AG08396 (cell line): ENCODE measurements at places on chromosomes 12 and 14.

- no peak for DNase-seq
Measured at GRCh38 chr12:29750131-29750927, 33.4 kb downstream of the TMTC1 start.

- DNase-seq = no peak
Measured at GRCh38 chr12:127823801-127824200, 443.2 kb upstream of the TMEM132C start.

DNA sequence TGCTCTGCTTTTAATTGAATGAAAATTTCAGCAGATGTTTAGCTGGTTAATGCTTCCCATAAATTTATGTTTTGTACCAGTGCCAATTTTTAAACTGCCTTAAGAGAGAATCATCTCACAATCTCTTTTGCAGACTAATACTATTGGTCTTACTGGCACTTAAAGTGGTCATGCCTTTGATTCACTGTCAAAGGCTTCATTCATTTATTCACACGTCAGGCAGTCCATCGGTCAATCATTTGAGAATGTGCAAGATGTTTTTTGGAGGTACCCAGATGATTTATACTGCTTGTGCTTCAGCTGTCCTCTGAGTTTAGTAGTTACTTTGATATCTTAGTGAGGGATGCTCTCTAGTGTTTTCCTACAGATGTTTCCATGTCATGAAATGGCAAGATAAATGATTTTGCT is 83.4 kb downstream of the NAV3 start:
- no peak for DNase-seq

- no peak for DNase-seq
Measured at GRCh38 chr14:54225457-54226060, 171.2 kb upstream of the CDKN3 start.

DNA sequence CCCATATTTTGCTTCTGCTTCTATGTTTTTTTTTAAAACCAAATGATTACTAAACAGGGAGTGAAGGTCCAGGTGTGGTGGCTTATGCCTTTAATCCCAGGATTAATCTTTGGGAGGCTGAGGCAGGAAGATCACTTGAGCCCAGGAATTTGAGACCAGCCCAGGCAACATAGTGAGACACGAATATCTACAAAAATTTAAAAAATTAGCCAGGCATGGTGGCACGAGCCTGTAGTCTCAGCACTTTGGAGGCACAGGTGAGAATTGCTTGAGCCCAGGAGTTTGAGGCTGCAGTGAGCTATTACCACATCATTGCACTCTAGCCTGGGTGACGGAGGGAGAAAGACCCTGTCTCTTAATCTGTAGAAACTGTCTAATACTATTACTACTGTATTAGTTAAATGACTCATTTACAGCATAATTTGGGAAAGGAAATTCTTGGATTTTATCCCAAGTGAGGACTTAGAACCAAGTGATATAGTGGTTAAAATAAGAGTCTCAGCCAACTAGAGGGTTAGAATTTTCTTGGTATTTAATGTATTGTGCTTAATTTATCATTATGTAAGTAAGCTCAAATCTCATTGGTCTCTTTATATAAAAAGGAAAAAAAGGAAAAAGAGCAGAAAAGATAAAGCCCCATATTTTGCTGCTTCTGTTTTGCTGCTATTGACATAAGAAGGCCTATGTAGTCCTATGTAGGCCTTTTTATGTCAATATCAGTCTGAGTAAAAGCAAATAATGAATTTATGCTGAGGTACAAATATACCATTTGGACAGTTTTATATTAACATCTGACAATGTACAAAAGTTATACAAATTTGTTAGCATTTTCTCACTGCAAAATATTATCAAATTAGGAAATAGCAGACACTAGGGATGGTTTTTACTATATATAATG is 163.4 kb downstream of the RAD51B start:
- DNase-seq = no peak

DNA sequence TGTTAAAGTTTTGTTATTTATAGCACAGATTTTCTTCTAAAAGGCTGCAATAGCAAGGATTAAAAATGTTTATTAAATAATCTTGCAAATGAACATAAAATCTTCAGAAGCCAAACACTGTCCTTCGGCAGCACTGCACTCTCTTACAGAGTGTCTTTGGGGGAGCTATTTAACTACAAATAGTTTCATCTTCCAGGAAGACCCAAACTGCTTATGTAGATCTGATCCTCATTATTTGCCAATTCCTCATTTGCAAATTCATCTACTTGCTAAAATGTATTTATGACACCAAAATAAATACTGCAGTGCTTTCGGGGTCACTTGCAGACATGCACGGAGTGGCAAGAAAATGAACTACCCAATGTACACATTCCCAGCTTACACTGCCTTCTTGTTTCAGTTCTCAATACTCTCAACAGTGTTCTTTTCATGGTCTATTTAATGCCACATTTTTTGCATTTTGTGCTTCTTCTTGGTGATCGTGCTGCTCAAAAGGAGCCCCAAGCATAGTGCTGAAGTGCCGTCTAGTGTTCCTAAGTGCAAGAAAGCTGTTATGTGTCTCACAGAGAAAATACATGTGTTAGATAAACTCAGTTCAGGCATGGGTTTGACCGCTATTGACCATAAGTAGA is 128.1 kb downstream of the PRKD1 start:
- DNase-seq = no peak

GRCh38 chr12:96397756-96398423 is 2.3 kb downstream of the CDK17 start:
- no peak for DNase-seq

DNA sequence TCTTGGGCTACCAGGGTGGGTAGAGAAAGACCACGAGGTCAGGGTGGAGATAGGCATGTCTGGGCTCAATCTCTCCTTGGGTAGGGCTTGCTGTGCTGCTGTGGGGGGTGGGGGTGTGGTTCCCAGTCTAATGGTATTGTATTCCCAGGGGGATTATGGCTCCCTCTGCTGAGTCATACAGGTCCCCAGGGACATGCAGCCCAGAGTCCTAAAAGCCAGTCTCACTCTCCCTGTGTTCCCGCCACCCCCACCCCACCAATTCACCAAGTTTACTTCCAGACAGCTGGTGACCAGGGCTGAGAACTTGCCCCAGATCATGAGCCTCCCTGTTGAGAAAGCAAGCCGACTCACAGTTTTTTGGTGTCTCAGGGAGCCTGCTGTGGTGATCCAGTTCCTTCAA is 367.6 kb downstream of the C12orf75 start:
- no peak for DNase-seq

DNA sequence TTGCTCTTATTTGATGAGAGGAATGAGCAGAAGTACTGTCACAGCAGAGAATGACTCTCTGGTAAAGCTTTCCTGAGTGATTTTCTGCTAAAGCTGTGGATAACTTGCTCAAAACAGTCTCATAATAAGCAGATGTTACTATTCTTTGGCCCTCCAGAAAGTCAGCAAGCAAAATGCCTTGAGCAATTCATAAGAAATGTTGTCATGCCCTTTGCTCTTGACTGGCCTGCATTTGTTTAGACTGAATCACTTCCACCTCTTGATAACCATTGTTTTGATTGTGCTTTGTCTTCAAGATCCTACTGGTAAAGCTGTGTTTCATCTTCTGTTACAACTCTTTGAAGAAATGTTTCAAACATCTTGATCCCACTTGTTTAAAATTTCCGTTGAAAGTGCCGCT is 457.9 kb upstream of the FOXG1 start:
- DNase-seq = no peak

- DNase-seq = no peak
Measured at GRCh38 chr14:98928418-98928817, 343.6 kb downstream of the BCL11B start.

GRCh38 chr14:22887990-22888378 is 5.0 kb downstream of the REM2 start:
- no peak for DNase-seq

GRCh38 chr14:61183196-61183885 is 97.8 kb downstream of the TMEM30B start:
- DNase-seq = no peak

- no peak for DNase-seq
Measured at GRCh38 chr12:132726386-132726785, 15.7 kb downstream of the PGAM5 start.

GRCh38 chr12:111173391-111173790 is 195.5 kb downstream of the PHETA1 start:
- no peak for DNase-seq

DNA sequence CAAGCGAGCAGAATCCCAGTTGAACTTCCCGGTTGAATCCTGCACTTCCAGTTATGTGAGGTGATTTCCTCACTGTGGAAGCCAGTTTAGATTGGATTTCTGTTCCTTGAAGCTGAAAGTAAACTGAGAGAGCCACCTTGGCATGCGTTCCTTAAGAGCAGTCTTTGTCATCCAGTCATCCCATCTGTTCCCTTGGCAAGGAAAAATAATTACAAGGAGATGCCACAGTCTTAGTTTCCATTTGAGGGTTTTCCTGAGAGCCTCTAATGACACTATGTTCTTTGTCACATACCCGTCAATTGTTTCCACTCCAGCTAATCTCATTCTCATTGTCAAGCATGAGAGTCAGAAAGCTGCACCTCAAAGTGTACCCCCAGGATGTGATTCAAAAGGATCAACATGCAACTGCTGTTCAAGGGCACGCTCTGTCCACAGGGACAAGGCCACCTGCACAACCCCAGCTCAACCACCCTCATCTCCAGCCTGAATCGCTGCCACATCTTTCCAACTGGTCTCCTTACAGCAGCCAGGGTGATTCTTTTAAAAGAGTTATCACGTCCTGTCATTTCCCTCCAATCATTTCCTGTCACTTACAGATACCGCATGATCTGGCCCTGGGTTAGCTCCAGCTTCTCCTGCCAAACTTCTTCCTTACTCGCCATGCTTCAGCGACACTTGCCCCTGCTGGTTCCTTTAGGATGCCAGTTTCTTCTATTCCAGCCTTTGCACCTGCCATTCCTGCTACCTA is 18.0 kb upstream of the TCP11L2 start:
- no peak for DNase-seq

- no peak for DNase-seq
Measured at GRCh38 chr12:131830914-131831571, 2.9 kb downstream of the MMP17 start.

GRCh38 chr12:46365951-46366379 is 6.6 kb downstream of the SLC38A2 start:
- no peak for DNase-seq

DNA sequence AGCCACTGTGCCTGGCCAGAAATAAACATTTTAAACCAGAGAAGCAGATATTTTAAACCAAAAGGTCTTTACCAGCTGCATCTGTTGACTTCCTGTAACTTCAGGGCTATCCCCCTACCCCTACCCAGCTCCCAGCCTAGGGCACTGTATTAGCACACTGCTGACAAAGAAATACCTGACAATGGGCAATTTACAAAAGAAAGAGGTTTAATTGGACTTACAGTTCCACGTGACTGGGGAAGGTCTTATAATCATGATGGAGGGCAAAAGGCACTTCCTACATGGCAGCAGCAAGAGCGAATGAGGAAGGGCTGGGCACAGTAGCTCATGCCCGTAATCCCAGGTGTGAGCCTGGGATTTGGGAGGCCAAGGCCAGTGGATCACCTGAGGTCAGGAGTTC is 26.0 kb downstream of the GEMIN2 start:
- DNase-seq = no peak

- no peak for DNase-seq
Measured at GRCh38 chr12:79638490-79638889, 52.3 kb downstream of the PAWR start.

- no peak for DNase-seq
Measured at GRCh38 chr12:991350-992333, 619 bp downstream of the ERC1 start.

DNA sequence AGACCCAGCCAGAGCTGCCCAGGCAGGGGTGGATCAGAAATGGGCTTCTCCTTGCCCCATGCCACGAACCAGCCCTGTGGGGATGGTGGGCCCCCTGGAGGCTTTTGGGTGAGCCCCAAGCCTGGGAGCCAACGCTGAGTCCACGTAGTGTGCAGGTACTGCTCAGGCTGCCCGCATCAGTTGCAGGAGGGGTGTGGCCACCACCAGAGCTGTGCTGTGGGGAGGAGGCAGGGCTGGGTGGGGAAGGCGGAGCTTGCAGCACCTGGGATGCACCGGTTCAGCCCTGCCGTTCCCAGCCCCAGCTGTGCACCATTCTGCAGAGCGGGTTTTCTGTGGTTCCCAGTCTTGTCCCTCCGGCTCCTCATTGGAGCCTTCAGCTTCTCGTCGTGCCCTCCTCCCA is 36.3 kb downstream of the IL31 start:
- no peak for DNase-seq

DNA sequence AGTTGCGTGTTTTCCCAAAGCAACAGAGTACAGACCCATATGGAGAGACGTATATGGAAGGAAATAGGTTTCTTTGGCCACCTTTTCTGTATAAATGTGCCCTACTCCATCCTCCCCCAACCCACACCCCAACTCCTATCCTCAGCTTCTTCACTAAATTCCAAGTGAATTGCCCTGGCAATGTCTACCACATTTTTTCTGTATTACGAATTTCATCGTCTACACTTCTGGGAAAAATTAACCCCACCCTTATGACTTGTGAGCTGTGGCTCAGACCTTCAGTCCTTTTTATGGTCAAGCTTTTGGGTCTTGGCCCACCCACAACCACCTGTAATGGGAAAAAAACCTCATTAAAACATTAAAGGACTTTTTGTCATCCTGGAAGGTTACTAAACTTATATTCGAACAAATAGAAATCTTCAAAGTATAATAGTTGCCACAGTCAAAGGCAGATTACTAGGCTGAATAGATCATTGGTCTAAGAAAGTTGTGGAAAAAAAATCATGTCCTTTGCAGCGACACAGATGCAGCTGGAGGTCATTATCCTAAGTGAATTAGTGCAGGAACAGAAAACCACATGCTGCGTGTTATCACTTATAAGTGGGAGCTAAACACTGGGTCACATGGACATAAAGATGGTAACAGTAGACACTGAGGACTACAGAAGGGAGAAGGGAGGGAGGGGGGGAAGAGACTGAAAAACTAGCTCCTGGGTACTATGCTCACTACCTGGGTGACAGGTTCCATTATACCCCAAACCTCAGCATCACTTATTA is 15.7 kb upstream of the NFKBIA start:
- DNase-seq = peak; percentile 57

- DNase-seq = peak; percentile 62
Measured at GRCh38 chr14:23186913-23187654, 3.6 kb upstream of the SLC7A8 start.

GRCh38 chr12:122813310-122813713 is 21.9 kb upstream of the HIP1R start:
- no peak for DNase-seq

- no peak for DNase-seq
Measured at GRCh38 chr14:59823179-59823578, 47.4 kb downstream of the RTN1 start.

- DNase-seq = no peak
Measured at GRCh38 chr14:85172290-85172689, 357.7 kb upstream of the FLRT2 start.
